GM13976 (cell line): ENCODE measurements at places on chromosomes 12 and 14.

- DNase-seq = no peak
Observed at GRCh38 chr12:65695113-65695865, 129.0 kb upstream of the HMGA2 start.

GRCh38 chr14:55532645-55533344, 47.2 kb upstream of the KTN1 start:
- no peak for DNase-seq

- DNase-seq = no peak
Observed at GRCh38 chr12:3201339-3202051, 124.3 kb downstream of the TSPAN9 start.

DNA sequence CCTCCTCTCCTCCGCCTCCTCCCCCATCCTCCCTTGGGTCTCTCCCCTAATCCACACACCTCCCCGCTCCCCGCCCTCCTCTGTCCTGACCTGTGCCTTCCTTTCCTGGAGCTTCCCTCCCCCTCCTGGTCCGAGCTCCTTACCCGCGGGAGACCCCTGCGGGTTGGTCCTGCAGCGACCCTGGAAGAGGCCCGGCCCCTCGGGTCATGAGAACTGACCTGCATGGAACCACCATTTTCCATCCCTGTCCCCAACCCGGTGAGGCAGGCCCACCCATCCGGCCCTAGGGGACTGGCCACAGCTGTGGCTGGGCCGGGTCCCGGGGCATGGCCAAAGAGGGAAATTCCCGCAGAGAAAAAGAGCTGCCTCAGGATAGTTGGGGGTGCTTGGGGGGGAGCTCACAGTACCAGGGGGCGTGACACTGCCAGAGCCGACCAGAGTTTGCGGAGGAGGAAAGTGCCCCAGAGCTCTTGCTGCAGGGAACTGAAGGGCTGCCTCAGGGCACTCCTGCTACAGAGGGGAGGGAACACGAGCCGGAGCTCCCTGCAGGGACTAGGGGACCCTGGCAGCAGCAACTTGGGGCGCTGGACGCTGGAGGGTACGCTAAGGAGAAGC, 613 bp downstream of the ARHGEF40 start:
- DNase-seq = peak; percentile 61

DNA sequence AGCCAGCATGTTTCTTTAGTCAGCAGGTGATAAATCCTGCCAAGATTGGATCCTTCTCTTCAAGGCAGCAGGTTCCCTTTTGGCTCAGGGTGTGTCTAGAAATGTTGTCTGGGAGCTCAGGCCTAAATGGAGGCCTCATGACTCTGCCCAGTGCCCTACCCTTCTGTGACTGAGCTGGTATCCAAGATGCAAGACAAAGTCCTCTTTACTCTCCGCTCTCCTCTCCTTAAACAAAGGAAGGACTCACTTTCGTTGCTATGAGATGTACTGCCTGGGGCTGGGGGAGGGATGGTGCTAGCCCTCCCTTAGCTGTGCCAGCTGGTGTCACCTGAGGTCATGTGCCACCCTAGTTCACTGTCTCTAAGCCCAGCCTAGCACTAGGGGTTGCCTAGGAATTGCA, 13.8 kb upstream of the TMPRSS12 start:
- DNase-seq = no peak

DNA sequence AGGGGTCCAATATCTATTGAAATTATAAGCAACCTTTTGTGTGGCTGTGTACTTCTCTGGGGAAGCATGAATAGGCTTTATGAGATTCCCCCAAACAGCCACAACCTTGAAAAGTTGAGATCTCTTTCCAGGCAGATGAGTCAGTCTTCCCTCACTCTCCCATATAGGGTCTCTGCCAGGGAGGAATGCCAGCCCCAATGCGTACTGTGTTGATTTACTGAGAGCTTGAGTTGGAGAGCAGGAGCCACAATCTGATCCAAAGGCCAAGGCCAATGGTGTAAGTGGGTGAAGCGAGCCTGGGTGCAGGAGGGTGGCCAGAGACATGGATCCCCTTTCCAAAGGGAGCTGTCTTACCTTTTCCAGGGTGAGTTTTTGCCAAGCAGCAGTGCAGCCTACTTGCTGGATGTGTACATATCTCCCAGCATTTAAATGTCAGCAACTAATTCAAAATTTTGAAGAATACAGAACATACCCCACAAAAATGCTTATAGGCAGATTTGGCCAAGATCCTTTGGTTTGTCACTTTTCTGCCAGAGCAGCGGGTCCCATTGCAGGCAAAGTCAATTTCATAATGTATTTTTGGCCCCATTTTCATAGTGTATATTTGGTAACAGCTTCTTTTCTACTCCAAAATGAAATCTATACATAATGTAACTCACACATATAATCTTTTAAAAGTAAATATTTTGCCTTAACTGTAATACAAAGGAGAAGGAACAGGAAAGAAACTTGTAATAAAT, 88.2 kb downstream of the TBC1D30 start:
- DNase-seq = no peak

DNA sequence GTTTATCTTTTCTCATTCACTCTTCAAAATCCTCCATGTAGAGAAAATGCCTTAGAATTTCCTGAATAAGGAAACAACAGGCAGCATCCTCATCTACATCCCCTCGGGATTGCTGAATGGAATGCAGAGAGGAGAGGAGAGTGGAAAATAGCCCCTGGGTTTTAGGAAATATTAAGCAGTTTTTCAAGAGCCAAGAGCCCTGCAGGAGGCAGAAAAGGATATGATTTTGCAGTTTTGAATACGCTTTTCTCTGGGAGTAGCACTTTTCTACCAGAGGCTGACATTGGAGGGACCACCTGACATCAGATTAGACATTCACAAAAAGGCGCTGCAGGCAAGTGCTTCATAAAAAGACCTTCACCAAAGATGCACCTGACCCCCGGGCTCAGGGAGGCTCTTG, 362.2 kb upstream of the SFSWAP start:
- DNase-seq = no peak

- DNase-seq = no peak
Observed at GRCh38 chr14:59374048-59374447, 91.1 kb downstream of the GPR135 start.

DNA sequence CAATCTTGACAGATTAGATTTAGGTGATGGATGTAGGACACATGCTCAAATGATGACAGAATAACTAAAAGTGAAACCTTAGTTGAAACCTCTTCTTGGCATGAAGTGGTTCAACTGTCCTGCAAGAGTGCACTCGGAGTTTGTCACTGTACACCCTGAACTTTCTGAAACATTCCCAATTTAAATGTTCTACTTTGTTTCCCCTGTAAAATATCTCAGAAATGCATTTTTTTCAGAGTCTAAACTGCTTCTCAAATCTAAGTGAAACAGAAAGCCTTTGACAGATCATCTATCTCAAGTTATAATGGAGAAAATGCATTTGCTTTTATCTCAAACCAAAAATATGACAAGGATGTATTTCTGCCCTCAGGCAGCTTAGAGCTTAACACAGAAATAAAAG, 66.0 kb downstream of the BHLHE41 start:
- peak; percentile 14 for DNase-seq

DNA sequence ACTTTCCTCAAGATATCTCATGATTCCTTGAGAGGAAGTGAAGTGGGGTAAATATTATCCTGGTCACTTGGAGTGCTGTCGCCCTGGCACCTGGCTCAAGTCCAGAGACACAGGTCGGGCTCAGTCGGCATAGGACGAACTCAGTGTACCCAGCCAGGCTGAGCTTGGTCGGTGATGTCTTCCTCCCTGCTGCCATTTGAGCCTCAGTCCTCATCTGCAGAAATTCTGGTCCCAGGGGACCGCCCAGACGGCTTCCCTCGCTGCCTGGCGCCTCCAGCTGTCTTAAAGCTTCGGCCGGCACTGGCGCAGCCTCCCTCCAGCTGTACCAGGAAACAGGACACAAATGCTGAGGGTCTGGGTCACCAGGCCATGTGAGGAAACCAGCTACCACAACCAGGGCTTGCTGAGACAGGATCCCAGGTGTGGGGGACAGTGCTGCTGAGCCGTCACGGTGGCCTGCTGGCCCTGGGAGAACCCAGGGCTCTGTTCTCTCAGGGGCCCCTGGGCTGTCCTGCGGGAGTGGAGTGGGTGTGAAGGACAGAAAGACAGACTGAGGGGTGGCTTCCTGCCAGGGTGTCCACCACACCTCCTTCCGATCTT, 5.0 kb upstream of the KLC1 start:
- no peak for DNase-seq

DNA sequence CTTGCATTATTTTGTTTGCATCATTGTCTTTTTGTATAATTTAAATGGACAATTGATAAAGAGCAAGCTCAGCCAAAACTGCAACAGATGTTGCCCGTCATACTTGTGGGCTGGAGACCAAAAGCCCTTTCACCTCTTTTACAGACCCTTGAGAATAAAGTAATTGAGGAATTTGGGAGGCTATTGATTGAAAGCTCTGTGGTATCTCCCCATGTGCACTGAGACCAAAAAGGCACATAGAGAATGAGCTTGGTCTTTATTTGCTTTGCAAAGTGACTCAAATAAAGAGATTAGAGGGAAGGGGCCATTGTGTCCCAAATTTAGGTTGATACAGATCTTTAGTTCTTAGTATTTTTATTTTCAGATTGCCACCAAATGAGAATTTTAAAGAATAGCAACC, 617.6 kb downstream of the TRHDE start:
- DNase-seq = no peak

DNA sequence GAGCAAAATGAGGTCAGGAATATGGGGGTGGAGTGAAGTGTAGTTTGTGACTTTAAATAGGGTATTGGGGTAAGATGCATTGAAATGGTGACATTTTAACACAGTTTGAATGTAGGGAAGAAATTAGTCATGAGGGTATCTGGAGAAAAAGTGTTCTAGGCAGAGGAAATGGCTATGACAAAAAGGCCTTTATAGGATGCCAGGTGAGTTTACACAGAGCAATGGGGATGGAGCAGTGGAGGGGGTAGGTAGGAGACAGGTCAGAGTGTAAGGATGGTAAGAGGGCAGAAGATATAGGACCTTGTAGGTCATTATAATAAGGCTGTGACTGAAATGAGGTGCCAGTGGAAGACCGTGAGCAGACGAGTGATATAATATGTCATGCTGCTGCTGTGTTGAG, 30.4 kb downstream of the HEATR5A start:
- no peak for DNase-seq
